ENCODE measurements at places on chromosomes 16 and 17.
A peak's percentile ranks its signal among the peaks of the same experiment; 100 is the strongest.

- DNase-seq = no peak
Observed at GRCh38 chr16:64990101-64990500, 131.8 kb downstream of the CDH11 start.

DNA sequence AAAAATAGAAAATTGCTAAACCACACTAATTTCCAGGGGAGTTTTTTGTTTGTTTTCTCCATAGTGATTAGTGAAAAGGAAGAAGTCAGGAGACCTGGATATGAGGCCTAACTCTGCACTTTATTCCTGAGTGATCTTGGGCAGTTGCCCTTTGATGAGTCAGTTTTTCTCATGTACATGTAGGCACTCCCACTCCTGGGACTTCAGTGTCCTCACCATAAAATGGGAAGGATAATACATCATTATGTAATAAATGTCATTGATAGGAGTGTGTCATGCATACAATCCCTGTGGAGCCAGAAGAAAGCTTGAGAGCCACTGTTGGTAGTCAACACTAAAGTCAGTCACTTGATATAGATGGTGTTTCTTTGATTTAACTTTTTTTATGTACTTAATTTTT is 32.5 kb downstream of the WIPF2 start:
- DNase-seq = no peak

GRCh38 chr17:49646391-49647255 is 31.3 kb downstream of the SPOP start:
- no peak for DNase-seq

DNA sequence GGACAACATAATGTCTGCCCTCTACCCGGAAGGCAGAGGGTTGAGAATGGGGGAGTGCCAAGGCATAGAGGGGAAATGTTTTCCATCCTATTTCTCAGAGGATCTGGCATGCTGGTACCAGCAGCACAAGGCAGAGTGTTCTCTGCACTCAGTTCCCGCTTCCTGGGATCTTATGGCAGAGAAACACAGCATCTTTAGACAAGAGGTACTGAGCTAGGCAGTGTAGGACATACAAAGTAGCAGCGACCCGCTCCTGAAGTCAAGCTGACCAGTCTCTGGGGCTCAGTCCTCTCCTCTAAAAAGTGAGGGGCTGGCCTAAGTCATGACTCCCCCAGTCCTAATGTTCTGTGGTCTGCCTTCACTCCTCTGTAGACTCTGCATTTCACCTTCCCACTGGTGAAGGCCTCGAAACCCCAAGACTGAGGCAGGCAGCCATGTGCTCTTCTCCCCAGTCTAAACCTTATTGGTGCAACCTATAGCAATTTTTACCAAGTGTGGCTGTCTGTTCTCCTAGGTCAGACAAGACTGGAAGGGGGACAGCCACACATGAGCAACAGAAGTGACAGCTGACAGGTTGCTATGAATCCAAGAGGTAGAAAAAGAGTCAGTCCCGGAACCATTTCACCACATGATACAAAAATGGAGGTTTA is 11.3 kb upstream of the TSPOAP1 start:
- peak; percentile 41 for DNase-seq

DNA sequence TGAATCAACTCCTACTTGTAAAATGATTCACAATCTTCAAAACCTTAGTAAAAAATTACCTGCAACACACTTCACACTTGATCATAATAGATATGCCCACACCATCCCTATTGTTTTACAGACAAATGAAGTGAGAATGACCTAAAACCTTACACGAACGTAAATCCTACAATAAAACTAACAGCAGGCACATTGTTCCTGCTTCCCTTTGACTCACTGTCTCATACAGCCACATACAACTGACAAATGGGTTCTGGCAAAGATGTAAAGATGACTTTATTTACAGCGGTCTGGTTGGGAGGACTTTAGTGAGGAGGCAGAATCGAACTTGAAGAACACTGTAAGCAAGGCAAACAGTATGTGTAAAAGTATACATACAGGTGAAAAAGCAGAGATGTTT is 188.7 kb downstream of the MYO1D start:
- no peak for DNase-seq

DNA sequence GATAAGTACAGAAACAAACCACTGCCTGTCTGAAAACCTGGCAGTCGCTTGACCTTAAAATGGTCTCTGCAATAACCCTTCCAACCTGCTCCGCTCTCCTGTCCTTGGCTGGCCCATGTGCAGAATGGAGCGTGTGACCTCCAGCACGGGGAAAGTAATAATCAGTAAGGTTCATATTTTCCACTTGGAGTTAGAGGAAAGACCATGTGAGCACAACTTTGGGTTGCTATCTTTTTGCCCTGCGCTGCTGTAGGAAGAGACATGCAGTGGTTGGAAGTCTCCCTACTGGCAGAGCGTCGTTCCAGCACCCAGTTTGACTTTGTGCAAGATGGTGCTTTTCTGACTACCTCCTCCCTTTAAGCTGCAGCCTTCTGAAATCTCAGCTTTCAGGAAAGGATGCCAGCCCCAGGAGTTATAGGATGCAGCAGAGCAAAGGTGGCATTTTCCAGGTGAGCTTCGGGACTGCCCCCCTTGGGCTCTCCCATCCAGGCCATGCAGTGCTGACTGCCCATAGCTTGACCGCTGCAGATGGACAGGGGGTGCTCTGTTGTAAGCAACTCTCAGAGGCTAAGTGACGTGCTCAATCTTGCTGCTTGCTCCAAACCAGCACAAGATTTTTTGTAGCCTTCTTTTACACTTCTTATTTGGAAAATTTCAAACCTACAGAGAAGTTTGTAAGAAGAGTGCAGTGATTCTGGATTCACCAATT is 110.7 kb upstream of the NOL11 start:
- DNase-seq = no peak

DNA sequence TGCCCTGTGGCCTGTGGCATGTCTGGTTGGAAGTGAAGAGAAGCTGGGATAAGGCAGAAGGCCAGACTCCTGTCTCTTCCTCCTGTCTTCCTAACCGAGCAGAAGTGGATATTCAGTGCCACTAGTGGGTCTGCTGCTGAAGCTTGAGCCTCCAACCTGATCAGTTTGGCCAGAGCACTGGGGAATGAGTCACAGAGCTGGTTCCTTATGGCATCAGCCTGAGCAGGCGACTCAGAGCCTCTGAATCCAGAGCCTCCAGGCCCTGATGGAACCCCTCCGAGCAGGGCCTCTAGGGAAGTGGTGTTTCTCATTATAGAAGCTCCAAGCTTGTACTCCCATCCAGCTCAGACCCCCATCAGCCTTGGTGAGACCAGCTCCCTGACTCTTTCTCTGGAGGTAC is 2.0 kb downstream of the WSCD1 start:
- DNase-seq = no peak

DNA sequence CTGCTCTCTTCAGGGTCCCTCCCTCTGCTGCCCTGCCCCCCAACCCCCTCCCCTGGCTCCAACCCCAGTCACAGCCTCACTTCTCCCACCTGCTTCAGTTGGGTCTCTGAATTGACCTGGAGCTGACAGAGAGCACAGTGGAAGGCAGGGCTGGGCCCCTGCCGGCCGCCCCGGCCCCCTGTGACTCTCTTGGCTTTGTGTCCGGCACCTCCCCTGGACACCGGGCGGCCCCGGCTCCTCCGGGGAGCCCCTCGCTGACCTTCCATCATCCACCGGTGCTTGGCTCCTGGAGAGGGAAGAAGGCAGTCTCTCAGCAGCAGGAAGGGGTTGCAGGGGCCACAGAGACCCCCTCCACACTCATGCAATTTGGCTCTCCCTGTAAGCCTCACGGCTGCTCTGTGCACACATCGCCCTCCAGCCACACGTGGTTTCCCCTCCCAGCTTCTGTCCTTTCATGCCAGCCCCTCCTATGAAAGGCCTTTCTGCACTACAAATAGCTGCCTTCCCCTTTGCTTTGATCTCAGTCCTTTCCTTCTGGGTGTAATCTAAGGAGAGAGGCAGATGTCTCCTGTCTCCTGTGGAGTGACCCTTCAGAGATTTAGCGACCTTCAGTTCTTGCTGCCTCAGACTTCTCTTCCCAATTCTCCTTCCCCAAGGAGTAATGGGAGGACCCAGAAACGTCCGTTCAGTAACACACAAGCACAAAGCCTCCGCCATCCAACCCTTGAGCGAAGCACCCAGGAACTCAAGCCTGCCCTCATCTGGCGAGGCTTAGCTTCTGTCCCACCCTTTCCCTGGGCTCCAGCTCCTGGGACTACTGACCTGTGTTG is 8.3 kb downstream of the NKIRAS2 start:
- DNase-seq = no peak

DNA sequence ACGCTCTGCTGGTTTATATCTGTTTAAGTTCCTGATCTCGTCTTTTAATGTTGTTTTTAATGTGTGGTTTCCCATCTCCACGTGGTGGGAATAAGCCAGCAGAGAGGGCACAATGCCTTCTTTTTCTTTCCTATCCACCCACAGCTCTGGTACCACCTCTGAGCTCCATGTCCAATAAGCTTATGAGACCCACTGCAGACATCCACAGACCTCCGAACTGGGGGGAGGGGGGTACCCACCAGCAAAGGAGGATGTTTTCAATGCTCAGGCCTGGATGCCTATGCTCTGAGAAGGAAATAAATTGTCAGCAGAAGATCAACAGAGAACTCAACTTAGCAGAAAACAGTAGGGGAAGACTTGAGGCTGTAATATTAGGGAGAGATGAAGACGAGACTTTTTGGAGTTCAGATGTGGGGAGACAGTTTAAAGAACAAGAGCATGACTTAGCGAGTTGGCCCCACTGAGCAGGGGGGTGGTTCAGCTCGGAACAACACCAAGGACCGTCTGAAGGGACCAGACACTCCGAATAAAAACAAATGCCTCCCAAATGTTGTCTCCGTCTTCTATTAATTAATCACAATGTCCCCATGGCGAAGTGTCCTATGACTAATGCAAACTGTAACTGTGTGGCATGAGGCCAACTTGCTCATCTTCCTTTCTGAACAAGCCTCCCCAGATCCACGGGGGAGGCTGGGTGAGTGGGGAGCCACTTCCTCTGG is 62.7 kb downstream of the GAS7 start:
- DNase-seq = no peak

GRCh38 chr17:76968707-76969597 is 100.7 kb downstream of the MGAT5B start:
- peak; percentile 39 for DNase-seq

GRCh38 chr16:65547772-65548446 is 426.0 kb upstream of the CDH11 start:
- no peak for DNase-seq

- DNase-seq = no peak
Observed at GRCh38 chr16:17257426-17258023, 213.2 kb downstream of the XYLT1 start.

GRCh38 chr17:19337712-19338023 is 24.9 kb downstream of the B9D1 start:
- no peak for DNase-seq

DNA sequence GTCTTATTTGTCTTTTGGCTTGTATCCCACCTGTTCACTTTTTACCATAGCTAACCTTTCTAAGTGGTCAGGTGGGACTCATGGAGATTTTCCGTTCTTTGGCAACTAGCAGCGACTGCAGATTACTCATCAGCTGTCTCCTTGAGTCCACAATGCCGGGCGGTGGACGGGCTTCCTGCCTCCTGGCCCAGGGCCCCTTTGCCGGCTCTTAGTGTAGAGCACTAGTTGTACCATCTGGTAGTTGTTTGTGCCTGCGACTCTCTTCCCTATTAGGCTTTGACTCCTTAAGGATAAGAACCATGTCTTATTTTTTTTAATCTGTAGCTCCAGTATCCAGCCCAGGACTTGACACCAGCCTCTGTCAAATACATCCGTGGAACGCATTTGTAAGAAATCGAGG is 399.9 kb downstream of the WWOX start:
- no peak for DNase-seq

GRCh38 chr16:89183975-89184676 is 12.6 kb downstream of the CDH15 start:
- no peak for DNase-seq

- no peak for DNase-seq
Observed at GRCh38 chr17:56675876-56676660, 82.6 kb downstream of the NOG start.

DNA sequence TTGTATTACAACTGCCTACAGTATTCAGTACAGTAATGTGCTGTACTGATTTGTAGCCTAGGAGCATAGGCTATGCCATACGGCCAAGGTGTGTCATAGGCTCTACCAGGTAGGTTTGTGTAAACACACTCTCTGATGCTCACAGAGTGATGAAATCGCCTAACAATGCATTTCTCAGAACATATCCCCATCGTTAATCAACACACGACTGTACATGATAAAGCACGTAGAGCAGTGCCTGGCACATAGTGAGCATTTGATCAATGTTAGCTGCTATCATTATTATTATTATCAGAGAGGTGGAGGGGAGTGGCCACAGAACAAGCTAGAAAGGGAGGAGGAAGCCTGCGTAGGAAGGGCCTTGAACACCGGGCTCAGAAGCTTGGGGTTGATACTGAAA is 81.1 kb upstream of the LHX1 start:
- no peak for DNase-seq

DNA sequence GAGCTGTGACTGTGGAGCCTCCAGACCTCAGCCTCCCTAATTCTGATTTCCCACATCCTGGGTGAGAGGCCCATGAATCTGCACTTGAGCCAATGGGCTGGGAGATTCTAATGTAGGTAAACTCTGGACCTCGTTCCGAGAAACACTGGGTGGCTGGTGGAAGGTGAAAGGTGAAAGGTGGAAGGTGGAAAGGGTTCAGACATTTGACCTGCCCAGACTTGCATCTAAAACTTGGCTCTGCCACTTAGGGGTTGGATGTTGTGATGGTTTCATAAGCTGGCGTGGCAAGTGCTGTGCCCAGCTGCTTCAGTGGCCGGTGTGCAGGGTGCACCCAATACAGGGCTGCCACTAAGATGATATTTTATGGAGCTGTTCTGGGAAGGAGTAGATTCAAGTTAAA is 24.8 kb downstream of the SYT17 start:
- no peak for DNase-seq

- no peak for DNase-seq
Observed at GRCh38 chr16:12265108-12265507, 288.6 kb downstream of the SNX29 start.

DNA sequence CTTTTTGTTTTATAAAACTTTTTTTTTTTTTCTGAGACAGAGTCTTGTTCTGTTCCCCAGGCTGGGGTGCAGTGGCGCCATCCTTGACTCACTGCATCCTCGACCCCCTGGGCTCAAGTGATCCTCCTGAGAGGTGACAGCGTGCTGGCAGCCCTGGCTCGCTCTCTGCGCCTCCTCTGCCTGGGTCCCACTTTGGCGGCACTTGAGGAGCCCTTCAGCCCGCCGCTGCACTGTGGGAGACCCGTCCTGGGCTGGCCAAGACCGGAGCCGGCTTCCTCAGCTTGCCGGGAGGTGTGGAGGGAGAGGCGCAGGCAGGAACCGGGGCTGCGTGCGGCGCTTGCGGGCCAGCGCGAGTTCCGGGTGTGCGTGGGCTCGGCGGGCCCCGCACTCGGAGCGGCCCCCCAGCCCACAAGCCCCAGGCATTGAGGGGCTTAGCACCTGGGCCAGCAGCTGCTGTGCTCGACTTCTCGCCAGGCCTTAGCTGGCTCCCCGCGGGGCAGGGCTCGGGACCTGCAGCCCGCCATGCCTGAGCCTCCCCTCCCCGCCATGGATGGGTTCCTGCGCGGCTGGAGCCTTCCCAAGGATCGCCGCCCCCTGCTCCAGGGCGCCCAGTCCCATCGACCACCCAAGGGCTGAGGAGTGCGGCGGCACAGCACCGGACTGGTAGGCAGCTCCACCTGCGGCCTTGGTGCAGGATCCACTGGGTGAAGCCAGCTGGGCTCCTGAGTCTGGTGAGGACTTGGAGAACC is 49.6 kb upstream of the HELZ start:
- DNase-seq = no peak

GRCh38 chr17:66717641-66718058 is 117.3 kb upstream of the CACNG5 start:
- DNase-seq = no peak

Measured in CD4-positive, alpha-beta T cell treated with Interleukin-21 for 1 hour (primary cell).